HAP-1 (cell line): ENCODE measurements at places on chromosomes 7 and 10.

DNA sequence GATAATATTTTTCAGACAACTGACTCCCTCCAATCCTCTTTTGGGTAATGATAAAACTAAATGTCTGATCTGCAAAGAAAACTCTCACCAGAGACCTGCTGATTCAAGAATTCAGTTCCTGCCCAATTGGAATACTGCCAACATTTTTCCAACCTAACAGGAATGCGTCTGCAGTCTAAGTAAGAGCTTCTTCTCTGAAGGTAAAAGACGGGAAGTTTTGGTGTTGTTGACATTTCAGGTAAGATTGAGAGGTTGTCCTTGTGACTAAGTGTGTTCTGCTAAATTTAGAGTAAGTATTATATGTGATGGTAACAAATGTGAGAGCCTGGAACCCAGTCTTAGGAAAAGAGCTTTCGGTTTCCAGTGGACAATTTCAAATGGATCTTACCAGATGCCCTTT, 17.6 kb downstream of the IFIT5 start:
- DNase-seq: no peak

GRCh38 chr10:71231206-71231605, 18.8 kb downstream of the UNC5B start:
- no peak for DNase-seq

- no peak for DNase-seq
These were observed 122.3 kb upstream of the LYZL2 start for GRCh38 chr10:30751678-30752331.

DNA sequence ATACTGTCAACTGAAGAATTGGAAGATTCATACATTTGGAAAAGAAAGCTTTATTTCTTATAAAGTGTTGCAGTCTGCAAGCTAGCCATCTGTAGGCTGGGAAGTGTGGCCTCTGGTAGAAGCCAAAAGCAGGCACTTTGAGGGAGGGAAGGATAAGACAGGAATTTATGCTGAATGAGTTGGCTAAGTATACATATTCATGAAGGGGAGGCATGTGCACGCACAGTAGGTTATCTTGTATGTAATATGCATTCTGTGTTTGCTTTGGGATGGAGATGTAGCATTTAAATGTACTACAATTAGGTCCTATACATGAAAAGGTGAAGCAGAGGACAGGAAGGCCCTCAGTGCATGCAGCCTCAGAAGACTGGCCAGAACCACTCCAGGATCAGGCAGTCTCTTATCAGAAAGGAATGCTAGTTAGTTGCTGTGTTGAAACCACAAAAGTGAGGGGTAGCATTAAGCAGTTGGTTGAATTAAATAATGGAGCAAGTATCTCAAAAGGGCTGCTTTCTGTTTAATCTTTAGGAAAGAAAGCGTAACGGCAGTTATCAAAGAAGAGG, 40.9 kb downstream of the MYO3A start:
- DNase-seq: no peak

DNA sequence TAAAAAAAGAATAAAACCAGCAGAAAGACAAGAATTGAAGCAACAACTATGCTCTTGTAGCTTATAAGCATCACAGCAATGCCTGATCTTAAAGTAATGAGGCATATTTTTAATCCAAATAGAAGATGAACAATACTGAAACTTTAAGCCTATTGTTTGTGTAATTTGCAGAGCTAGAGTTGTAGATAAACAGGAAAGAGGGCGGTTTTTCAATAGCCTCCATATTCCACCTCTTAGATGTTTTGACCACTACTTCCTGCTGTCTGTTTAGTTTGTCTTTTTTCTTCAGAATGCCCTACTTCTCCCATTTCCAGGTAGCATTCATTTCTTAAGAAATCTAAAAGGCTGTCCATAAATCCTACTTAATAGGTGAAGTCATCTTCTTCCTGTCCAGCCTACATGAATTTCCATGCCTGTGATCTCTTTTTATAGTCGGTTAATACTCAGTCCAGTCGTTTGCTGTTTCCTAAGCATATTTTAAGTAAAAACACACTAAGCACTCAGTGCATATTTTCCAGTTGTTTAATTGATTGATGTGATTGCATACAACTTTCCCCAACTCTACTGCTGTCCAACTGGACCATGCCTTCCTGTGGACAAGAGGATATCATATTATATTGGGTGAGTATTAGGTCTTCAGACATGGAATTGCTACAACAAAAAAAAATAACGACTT, 308.1 kb downstream of the TFEC start:
- DNase-seq: no peak

GRCh38 chr7:158111049-158111751, 476.4 kb downstream of the PTPRN2 start:
- DNase-seq: no peak

DNA sequence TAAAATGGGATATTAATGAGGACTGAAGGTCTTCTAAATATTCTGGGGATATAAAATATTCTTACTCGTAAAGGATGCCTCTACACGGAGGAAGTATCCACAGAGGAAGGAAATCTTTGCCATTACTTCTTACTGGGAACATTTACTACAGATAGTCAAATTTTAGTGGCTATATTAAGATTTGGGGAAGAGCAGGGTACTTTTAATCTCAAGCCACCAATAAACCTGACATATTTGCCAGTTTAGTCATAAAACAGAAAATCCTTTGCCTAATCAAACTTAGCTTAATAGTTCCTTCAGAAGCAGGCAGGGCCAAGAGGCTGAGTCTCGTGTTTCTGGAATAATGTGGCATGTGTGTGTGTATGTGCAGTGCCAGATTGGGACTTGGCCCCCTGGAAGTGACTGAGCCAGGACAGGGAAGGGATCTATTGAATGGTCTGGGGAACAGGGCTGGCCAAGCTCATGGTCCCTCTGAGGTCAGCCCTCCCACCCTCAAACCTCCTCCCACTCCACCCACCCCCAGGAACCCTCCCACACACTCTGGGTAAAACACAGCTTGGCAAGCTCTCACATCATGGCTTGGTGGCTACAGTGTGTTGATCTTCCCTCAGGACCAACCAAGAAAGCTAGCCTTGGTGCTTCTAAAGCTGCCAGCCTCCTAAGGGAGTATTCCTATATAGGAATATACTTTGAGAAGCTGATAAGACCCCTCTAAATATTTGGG, 1.6 kb upstream of the PIK3CG start:
- DNase-seq: no peak

DNA sequence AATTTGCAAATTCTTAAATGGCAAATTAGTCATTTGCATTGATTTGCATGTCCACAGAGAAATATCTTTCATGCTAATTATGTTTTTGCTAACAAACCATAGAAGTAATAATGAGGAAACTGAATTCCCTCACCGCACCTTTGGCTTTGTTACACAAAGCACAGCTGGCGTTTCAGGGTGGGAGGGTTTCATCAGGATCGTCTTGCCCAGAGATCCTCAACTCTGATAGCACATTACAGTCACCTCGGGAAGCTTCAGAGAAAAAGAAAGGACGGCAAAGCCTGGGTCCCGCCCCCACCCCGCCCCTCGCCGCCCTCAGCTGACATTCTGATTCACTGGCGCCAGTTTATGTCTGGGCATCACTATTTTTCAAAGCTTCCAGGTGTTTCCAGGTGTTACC, 119.4 kb downstream of the PTPRN2 start:
- no peak for DNase-seq

- peak; percentile 57 for DNase-seq
These were observed 134.4 kb downstream of the ITGA8 start for GRCh38 chr10:15585303-15585715.

GRCh38 chr10:100535338-100535714, 417 bp upstream of the HIF1AN start:
- DNase-seq: no peak

GRCh38 chr7:40822861-40823260, 688.1 kb downstream of the SUGCT start:
- no peak for DNase-seq

- DNase-seq: no peak
These were observed 117.3 kb upstream of the CDK6 start for GRCh38 chr7:92953657-92954056.

GRCh38 chr10:44864051-44864450, 47.1 kb upstream of the TMEM72 start:
- DNase-seq: no peak

GRCh38 chr10:34656661-34657060, 158.4 kb downstream of the PARD3 start:
- no peak for DNase-seq

DNA sequence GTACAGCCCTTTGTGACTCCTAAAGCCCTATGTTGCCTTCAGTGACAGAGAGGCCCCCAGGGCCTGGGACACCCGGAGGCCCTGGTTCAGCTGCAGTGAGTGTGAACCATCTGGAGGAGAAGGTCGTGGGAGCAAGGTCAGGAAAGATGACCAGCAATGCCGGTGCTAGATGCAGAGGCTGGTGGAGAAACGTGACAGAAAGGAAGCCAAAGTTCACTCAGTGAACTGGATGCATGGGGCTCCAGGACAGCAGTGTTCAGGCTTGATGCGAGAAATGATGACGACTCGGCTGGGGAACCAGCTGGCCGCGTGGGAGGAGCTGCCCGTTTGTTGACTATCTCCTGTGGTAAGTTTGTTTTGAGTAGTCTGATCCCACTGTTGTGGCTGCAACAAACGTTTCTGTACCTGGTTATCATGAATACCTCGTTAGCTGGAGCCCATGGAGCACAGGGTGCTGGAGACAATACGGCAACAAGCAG, 54.1 kb upstream of the MKRN1 start:
- DNase-seq: no peak
